ENCODE measurements at places on chromosomes 1 and 21. TPM values are rescaled to one million over a fixed set of nuclear protein-coding genes. Genes with fewer than 3 reads are reported as not detected.

GRCh38 chr1:180040034-180040433 lies 85.4 kb downstream of the CEP350 start:
- no peak for DNase-seq

- DNase-seq = peak; percentile 19
Measured at GRCh38 chr1:56967900-56968832, 2.4 kb upstream of the C8B start.

DNA sequence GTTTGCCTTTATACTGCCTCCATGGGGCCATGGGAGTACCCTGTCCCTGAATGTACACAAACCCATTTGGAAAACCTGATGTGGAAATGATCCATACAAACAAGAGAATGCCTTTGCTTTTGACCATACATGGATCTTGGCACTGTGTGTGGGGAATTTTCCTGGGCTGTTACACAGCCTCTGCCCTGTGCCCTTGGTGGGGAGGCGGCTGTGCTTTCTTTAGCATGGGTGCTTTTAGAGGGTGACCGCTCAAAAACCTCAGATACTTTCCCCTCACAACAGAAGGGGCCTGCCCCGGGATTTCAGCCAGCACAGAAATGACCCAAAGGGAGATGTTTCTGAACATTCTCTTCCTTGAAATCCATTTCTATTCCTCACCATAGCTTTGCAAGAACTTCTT lies 194.8 kb downstream of the LMO4 start:
- DNase-seq = no peak

DNA sequence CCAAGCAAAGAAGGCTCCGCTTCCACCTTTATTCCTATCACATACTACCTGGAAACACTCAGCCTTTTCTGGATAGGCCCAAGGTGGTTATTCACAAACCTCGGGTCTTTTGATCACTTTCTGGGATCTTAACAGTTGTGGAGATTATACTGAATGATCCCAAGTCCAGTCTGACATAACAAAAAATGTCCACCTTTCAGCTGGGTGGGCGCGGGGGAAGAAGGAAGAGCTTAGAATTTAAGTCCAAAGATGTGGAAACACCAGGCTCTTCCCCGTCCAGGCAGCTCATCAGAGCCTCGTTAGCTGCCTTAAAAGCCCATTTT lies 338 bp upstream of the C1orf53 start:
- no peak for DNase-seq

DNA sequence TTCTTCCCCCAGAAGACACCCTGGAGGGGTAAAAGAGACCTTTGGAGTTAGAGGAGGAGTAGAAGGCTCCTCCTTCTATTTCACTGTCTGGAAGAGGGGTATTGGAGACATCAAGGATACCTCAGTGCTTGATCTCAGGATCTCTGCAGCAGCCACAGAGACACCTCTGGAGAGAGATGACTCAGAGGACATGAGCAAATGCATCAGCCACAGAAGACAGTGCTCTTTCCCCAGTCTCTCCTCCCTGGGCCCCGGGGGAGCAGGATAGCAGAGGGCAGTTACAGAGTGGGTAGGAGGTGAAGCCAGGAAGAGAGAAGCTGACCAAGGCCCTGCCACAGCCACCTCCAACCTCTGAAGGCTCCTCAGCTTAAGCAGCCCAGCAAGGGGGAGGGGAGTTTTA lies 15.3 kb upstream of the TEDDM1 start:
- no peak for DNase-seq

GRCh38 chr1:248851390-248851789 lies 7.5 kb downstream of the ZNF692 start:
- DNase-seq = no peak

GRCh38 chr1:40773748-40774265 lies 9.8 kb upstream of the KCNQ4 start:
- no peak for DNase-seq

DNA sequence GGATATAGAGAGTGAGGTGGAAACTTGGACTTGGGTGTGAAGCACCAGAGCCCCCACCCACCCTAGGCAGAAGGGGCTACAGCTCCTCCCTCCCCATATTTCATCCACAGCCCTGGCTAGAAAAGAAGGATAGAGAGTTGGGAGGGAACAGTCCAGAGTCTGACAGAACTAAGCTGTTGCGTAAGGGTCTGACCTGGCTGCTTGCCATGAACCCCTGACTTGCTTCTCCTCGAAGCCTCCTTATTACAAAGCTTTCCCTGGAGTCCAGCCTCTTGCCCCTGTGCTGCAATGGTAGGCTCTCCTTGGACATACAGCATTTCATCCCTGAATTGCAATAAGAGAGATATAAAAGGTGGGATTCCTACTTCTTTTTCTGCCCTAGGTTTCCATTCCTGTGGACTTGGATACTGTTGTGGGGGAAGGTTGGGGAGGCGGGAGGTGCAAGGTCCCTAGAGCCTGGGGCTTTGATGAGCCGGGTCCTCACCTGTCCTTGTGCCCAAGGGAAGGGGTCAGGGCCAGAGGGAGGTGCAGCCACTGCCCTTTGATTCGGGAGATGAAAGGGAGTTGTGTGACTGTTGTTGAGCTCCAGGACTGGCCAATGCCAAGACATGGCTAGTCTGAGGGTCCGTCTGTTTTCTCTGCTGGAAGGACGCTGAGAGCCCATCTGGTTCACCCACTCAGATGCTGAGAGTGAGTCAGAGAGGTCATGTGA lies 2.7 kb downstream of the RHBG start:
- DNase-seq = peak; percentile 58

DNA sequence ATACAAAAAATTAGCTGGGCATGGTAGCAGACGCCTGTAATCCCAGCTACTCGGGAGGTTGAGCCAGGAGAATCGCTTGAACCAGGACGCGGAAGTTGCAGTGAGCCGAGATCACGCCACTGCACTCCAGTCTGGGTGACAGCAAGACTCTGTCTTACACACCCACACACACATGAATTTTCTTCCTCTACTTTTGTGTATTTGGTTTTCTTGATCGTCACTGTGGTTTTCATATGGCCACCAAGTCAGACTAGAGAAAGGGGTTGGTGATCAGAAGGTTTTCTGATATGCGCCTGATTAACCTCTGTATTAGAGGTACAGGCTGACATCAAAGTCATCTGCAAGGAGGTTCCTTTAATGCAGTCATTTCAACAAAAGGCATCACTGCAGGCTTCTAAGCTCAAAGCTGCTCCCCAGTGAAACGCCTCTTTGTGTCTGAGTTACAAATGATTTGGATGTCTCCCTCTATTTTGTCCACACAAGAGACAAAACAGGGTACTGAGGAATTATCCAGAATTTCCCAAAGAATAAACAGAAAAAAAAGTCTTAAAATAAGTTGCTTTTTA lies 11.1 kb downstream of the SH2D1B start:
- DNase-seq = no peak

GRCh38 chr1:106268070-106268469 lies 788.4 kb upstream of the PRMT6 start:
- DNase-seq = peak; percentile 5

DNA sequence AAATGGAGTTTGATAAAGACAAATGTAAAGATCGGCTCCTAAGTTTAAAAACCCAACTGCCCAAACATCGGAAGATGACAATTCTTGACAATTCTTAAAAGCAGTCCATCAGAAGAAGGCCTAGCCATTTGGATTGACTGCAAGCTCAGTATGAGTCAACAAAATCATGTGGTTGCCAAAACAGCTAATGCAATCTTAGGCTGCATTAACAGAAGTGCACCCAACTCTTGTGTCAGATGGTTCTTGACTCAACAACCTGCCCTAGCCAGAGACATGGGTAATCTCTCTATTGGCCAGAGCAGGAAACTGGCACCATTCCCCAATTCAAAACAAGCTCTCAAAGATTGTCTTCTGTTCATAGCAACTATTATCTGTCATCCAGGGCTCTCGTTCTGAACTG lies 9.9 kb upstream of the NCF2 start:
- no peak for DNase-seq

- no peak for DNase-seq
Measured at GRCh38 chr1:59693406-59693805, 121.3 kb upstream of the HOOK1 start.

GRCh38 chr1:166730299-166730888 lies 108.9 kb upstream of the POGK start:
- no peak for DNase-seq

DNA sequence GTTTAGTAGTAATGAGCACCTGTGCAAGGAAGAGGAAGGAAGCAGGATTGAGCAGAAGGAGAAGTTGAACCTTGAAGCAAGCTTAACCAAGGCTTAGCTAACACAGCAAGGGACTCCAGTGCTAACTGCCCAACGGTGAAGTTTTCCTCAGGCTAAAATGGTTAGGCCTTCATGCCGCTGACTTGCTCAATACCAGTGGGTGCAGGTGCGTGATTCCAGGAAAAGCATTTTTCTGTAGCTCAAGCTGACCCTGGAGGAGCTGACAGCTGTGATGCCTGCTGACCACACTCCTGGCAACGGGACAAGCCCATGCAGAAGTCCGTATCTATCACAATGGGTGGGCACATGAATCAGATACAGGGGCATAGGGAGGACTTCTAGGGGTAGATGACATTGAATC lies 76.5 kb upstream of the FGGY start:
- no peak for DNase-seq

GRCh38 chr21:32726839-32727686 lies 750 bp downstream of the SYNJ1 start:
- DNase-seq = no peak

S100A12 gene
- not detected for polyA plus RNA-seq

SLAMF7 gene
- polyA plus RNA-seq = 0.53 TPM

NBPF20 gene
- polyA plus RNA-seq = 2.9 TPM

FMO2 gene
- 1.1 TPM for polyA plus RNA-seq

PPIH gene
- 59.6 TPM for polyA plus RNA-seq

OR2T6 gene
- not detected for polyA plus RNA-seq

Measured in left kidney (tissue), 8 donors.